Stimulated activated effector memory CD8-positive, alpha-beta T cell treated with anti-CD3 and anti-CD28 coated beads, Interleukin-12 subunit alpha, Interleukin-12 subunit beta, amount 100 ng/mL, for 72 hours (primary cell): ENCODE measurements at places on chromosomes 16 and 17.

GRCh38 chr16:14131774-14132695, 60.9 kb downstream of the MRTFB start:
- DNase-seq: no peak

DNA sequence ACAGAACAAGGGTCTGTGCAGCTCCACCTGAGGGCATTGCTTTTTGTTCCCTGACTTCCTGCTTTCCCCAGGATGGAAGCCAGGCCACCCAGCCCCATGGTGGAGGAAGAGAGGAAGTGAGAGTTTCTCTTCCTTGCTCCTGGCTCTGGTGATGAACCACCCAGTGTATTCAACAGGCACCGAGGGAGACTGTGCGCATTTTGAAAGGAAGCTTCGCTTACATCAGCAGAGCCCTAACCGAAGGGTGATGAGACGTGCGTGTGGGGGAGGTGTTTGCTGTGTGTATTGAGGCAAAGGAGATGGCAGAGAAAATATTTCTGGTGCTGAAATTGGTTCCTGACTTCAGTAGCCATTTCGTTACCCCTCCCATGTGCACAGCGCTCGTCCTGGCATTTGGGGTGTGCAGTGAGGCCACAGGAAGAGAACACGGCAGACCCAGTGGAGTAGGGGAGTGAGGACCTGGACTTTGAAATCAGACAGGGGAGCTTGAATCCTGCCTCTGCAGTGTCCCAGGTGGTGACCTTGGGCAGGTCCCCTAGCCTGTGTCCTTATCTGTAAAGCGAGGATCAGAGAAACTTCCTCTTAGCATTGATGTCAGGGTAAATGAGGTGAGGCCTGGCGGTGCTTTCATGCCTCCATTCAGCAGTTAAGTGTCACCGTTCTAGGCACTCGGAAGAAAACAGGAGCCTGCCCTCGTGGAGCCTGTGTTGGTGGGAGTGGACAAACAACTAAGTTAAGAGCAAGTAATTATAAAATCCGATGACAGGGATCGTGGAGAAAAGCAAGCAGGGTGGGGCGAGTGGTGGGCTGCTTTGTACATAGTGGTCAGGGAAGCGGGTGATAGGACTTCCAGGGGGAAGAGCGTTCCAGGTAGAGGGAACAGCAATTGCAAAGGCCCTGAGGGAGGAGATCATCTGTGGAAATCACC, 7.4 kb downstream of the CMIP start:
- DNase-seq: no peak

GRCh38 chr16:11843861-11844260, 7.5 kb downstream of the RSL1D1 start:
- DNase-seq: no peak

DNA sequence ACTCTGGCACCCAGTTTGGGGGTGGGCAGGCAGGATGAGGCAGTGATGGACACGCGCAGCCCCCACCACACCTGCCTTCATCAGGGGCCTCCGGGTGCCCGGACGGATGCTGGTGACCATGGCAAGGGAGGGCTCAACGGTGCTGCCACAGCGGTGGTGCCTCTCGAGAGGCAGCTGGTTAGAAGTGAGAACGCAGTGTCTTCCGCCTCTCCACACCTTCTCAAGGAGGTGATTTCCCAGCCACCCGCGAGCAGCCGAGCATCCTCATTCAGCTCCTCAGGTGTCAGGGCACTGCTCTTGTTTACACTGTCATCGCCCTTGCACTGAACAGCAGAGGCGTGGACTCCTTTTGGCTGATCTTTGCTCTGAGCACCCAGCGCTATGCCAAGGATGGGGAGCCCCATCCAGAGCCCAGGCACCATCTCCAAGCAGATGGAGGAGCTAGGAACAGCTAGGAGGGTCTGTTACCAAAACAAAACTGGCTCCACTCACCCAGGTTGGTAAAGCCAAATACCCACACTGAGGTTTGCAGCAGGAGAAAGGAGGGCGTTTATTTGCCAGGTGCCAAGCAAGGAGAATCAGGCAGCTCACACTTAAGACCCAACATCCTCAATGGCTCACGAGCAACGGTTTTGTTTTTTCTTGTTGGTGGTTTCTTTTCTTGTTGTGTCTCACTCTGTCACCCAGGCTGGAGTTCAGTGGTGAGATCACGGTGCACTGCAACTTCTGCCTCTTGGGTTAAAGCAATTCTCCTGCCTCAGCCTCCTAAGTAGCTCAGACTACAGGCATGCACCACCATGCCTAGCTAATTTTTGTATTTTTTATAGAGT, 174.3 kb upstream of the TNRC6C start:
- peak; percentile 81 for DNase-seq

DNA sequence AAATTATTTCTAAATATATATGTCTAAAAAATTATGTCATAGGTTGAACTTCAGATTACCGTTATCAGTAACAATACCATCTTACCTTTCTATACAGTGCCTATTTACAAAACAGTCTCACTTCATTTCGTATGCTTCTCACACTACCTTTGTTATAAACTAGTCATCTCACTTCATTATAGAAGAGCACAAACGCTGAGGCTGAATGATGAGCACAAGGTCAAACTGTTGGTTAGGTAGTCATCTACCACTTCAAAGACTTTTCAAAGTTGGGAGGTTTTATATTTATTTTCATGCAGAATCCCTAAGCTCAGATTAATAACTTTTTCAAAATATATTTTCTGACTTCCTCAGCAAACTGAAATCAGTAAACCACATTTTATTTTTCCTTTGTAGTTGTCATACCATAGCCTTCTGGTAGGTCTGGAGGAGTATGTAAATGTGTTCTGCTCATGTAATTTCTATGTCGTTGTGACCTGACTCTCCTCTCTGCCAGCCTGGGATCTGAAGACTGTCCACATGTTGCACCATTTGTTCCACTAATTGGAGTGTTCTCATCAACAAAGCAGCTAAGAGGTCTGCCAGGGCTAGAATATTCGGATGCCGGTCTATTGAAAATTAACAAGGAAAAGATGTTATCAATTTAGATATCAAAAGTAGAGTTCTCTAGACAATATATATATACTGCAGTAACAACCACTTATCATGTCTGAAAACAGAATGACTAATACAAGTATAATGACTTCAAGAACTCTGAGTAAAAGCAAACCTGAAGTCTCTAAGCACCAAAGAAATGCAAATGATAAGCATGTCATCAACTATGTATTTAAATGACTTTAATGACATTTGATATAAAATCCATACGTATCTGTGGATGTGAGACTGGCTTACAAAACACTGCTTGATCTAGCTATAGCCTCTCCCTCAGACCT, 73.9 kb downstream of the CEP95 start:
- DNase-seq: peak; percentile 69

- DNase-seq: no peak
Observed at GRCh38 chr17:17985555-17985954, 12.9 kb downstream of the DRC3 start.

DNA sequence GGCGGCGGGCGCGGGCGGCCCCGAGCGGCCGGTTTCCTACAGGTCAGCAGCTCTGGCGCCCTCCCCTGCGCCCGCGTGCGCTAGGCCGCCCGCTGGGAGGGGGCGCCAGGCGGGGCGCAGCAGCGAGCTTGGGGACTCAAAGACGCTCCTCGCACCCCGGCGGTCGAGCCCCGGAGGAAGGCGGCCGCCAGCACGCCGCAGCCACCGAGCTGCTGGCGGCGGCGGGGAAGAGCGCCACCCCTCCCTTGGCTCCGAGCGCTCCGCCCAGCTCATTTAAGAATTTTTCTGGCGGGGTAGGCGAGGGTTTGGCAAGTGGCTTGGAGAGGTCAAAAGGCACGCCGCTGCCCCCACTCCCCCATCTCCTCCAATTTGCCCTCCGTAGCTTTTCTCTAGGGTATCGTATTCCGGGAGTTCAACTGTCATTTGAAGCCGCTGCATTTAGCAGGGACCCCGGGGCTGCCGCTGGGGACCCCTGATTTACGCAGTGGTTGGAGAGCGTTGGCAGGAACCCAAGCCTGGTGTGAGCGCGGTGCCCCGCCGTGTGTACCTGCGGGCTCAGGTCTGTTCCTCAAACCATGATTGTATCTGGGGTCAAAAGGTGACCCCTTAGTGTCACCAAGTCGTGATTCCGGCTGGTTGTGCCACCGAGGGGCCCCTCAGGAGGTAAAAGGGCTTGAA, 59.5 kb upstream of the GSE1 start:
- peak; percentile 81 for DNase-seq

GRCh38 chr16:12453832-12454231, 349.9 kb downstream of the CPPED1 start:
- DNase-seq: no peak

DNA sequence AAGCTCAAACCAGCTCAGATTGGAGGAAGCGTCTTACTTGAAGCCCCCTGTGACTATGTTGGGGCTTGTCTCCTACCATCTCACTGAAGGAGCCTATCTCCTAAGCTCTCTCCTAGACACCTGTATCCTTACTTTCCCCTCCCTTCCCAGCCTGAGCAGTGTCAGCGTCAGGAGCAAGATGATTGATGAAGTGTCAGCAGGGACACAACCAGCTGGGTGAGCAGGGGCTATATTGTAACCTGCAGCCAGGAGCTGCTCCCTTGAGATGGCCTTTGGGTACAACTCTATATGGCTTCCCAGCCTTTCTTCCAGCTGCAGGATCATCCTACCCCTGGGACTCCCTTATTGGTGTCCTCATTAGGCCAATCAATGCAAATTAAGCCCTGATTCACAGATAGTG, 83.2 kb upstream of the HSBP1 start:
- no peak for DNase-seq

- no peak for DNase-seq
Observed at GRCh38 chr17:10698096-10698818, 863 bp downstream of the ADPRM start.

- no peak for DNase-seq
Observed at GRCh38 chr17:18246109-18246725, 12.3 kb downstream of the FLII start.

DNA sequence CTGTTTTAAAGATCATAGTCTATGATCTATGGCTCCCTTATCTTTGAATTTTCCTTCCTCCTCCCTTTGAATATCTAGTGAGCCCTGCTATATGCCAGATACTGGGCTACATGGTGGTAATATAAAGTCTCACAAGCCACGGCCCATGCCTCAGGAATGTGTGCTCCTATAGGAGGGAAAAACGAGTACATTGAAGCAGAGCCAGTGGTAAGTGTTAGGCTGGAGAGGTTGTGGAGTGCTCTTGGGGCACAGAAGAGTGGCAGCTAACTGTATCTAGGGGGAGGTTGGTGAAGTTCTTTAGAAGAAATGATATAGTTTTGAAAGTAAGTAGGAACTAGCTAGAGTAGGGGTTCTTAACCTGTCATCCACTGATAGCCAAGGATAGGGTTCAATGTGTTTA, 105.8 kb upstream of the PMFBP1 start:
- no peak for DNase-seq

- DNase-seq: no peak
Observed at GRCh38 chr16:75111961-75112733, 4.4 kb downstream of the LDHD start.

GRCh38 chr17:72788950-72789585, 303.4 kb downstream of the SLC39A11 start:
- DNase-seq: no peak
